ENCODE measurements at places on chromosomes 11 and 22.

DNA sequence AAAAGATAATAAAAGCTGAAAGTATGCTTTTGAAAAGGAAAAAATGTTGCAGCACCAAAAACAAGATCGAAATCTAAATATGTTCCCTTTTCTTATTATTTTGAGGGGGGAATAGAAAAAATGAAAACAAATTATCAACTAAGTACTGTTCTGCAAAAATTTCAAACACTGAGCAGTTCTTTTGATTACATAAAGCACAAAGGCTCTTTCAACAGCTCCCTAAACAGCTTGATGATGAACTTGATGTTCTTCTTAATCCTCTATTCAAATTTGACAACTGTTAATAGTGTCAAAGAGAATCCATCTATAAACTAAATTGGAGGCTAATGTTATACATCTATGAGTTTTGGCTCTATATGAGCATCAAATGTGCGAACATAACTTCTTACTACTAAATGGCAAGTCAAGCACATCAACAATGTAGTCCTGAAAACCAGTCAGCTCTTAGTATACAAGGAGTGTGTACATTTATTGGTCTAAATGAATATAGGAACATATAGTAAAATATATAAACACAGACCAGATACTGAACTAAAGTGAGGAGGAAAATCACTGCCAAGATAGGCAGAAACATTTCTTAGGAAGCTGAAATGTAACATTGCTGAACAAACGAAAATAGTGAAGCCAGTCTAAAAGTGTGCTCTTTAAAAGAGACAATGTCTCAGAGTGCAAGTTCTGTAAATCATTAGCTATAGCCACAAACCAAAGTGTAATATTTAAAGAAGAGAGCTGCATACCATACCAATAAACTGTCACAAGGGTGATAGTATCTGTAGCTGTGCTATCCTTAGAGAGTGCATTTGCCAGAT is 94.3 kb downstream of the SOX6 start:
- DNase-seq = no peak

DNA sequence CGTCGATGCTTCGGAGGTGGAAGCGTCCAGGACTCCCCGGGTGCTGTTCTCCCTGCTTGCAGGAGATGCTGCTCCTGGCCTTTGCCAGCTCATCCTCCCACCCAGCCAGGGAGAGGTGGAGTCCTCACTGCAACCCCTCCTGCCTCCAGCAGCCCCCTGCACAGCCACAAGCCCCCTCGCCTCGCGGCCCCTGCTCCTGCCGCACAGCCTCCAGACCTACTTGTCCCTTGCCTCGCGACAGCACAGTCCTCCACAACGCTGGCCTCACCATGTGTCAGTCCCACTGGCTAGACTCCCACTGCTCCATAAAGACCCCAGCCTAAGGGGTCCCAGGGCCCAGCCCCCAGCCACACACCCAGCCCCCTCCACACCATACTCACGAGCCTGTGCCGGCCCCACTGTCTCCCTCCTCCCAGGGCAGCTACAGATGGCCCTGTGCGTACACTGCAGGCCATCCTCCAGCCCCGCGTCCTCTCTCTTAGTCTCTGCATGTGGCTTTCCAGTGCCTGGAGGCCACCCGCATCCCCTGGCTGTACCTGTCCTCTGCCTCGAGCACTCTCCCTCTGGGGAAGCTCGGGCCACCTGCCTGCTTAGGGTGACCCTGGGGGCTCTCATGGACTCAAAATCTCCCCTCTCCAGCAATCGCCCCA is 91.5 kb downstream of the CELSR1 start:
- no peak for DNase-seq

- DNase-seq = no peak
These were observed 245.1 kb upstream of the ARHGAP42 start for GRCh38 chr11:100442017-100442416.

DNA sequence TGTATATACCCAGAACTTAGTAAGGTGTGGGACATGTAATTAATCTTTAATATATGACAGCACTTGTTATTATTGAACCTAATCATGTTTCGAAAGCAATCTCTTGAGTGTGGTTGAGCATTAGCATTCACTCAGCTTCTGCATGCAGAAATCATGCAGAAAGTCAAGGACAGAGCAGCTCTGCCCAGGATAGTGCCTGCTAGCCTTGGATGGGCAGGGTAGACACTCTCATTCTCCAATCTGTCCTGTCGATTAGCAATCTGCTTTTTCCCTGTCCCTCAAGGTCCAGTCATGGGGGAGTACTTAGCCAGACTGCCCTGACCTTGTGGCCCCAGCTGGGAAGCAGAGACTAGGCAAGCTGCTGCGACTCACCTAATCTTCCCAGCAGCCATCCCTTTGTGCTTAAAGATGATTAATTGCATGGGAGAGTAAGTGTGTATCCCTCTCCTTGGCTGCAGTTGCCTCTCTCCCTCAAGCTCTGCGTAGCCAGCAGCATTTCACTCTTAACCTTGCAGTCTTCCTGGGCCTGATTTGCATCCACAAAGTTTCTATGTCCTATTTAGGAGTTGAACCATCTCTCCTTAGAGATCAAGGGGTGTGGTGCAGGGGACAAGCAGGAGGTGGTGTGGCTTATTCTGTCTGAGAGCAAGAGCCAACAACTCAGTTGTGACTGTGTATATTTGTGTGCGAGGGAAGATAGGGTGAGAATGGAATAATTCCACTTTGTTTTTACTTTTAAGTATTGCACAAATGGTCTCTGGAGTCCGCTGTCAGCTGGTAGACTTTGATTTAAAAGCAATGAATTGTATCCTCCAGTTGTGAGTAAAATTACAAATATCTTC is 101.4 kb downstream of the FDX1 start:
- DNase-seq = no peak

DNA sequence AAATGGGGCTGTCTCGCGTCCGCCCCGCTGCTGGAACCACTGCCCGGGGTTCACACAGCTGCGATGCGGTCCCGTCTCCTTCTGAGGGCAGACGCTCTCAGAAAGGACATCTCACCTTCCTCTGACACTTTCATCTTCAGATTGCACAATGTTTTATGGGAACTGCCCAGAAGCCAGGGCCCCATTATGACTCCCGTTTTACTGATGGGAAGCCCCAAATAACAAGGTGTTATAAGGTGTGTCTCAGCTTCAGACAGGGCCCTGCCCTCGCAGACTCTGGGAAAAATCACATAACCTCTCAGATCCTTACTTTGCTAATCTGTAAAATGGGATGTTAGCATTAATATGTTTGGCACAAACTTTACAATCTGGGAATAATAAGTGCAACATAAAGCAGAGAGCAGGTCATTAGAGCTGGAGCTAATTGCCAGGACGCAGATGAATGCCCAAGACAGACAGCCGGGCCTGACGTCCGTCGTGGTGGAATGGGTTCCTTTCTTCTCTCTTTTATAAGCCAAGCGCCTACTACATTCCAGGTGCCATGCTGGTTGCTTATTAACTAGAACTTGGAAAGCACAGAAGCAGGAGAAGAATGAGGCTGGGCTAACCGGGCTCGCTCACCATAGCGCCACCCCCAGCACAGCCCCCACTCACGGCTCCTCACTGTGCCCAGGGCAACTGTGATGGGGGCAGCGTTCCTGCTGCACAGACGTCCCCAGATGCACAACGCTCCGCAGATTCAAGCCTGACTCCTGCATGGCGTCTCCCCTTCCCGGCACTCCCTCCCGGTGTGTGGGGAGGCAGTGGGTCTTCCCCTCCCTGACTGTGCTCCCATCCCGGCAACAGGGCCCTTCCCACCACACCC is 43.8 kb downstream of the TRMU start:
- no peak for DNase-seq

- DNase-seq = no peak
These were observed 35.1 kb upstream of the TXNRD2 start for GRCh38 chr22:19976671-19977070.

DNA sequence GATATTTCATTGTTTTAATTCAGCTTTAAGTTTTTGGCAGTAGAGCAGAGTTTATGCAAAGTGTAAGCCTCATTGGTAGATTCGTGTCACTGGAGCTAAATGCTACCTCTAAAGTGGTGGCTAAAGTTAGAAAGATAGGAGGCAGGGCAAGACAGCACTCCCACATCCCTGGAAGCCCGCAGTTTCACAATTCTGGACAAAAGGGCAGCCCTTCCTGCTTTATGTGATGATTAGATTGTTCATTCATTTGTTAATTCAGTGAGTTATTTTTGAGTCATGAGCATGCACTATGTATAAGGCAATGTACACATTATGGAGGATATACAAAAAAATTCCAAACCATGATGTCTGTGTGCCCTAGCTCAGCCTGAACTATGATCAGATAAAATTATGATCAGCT is 52.1 kb upstream of the EIF3M start:
- DNase-seq = no peak

DNA sequence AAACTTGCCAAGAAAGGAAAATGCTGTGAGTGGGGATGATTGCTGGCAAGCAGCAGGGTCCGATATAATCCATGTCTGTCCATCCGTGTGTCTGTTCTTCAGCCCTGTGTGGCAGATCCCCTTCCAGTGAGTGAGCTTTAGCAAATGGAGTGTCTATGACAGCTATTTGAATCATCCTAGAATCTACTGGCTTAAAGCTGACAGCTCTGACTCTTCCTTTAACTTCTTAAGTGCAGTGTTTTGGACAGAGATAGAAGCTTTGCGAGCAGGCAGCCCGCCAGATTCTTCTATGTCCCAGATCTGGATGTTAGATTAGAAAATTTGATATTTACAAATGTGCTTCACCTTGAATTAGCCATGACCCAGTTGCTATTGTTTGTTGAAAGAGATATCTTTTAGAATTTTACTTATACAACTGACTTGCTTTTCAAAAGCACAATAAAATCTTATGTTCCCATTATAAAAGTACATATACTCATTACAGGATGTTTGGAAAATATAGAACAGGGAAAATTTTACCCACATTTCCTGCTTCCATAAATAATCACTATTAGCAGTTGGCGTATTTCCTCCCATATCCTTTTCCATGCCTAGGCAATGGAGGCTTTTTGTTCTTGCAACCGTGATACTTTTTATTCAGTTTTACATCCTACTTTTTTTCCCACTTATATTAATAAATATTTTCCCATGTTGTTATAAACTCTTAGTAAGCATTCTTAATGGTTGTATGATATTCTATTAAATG is 124.5 kb downstream of the COMMD9 start:
- DNase-seq = no peak

- no peak for DNase-seq
These were observed 540.0 kb downstream of the SOX6 start for GRCh38 chr11:15816260-15816871.

- DNase-seq = no peak
These were observed 96.7 kb upstream of the DDI1 start for GRCh38 chr11:103939694-103940093.

- no peak for DNase-seq
These were observed 19.2 kb upstream of the MMP13 start for GRCh38 chr11:102974552-102975280.

GRCh38 chr22:17350292-17350691 is 19.0 kb upstream of the CECR2 start:
- DNase-seq = no peak

GRCh38 chr11:13717331-13717730 is 48.9 kb downstream of the FAR1 start:
- no peak for DNase-seq

- DNase-seq = no peak
These were observed 76.9 kb downstream of the IGLL1 start for GRCh38 chr22:23503142-23503541.

- peak; percentile 6 for DNase-seq
These were observed at the start of gene EXT2 for GRCh38 chr11:44095506-44096359. Gene EXT2 (plus strand): TSS chr11:44095678. CDS start chr11:44107713, 12,035 bp downstream.

- DNase-seq = no peak
These were observed 4.9 kb upstream of the RAB38 start for GRCh38 chr11:88179971-88180629.

- no peak for DNase-seq
These were observed 35.8 kb upstream of the POU2AF2 start for GRCh38 chr11:111209543-111210355.

GRCh38 chr11:96326959-96327358 is 16.0 kb downstream of the MAML2 start:
- DNase-seq = no peak

DNA sequence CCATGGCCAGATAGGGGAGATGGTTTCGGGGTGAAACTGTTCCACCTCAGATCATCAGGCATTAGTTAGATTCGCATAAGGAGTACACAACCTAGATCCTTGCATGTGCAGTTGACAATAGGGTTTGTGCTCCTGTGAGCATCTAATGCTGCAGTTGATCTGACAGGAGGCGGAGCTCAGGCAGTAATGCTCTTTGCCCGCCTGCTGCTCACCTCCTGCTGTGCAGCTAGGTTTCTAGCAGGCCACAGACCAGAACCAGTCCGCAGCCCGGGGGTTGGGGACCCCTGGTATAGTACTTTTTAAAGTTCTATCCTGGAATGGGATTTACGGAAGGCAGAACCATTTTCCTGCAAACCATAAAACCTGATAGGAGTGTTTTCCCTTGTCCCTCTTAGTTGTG is 54.6 kb downstream of the POLD3 start:
- no peak for DNase-seq

GRCh38 chr11:64869571-64870175 is 8.7 kb downstream of the EHD1 start:
- no peak for DNase-seq

DNA sequence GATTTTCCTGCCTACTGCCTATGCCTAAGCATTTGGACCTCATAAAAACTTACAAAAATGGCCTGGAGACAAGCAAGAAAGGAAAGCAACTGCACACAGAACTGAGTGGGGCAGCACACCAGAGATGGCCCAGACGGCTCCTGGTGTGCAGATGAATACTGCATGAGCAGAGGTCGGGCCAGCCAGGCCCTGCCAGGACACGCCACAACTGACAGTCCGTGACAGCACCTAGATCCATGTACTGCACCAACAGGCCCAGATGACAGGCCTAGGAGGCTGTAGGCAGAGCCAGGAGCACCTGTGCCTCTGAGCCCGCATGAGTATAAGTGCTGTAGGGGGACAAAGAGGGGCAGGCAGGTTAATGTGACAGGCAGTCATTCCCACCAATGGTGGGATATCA is 160.2 kb downstream of the IGLL1 start:
- DNase-seq = no peak

DNA sequence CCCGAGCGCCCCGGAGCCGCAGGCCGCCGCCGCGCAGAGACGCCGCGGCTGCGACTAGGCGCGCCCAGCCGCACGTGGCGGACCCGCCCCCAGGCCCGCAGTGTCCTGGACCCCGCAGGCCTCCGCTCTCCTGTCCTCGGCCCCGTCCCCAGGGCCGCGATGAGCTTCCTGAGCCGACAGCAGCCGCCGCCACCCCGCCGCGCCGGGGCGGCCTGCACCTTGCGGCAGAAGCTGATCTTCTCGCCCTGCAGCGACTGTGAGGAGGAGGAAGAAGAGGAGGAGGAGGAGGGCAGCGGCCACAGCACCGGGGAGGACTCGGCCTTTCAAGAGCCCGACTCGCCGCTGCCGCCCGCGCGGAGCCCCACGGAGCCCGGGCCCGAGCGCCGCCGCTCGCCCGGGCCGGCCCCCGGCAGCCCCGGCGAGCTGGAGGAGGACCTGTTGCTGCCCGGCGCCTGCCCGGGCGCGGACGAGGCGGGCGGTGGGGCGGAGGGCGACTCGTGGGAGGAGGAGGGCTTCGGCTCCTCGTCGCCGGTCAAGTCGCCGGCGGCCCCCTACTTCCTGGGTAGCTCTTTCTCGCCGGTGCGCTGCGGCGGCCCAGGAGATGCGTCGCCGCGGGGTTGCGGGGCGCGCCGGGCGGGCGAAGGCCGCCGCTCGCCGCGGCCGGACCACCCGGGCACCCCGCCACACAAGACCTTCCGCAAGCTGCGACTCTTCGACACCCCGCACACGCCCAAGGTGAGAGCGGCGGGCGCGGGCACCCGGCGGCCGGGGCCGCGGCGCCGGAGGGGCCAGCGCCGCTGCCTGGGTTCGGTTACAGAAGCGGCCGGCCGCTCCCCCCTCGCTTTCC is 528 bp downstream of the WEE1 start:
- DNase-seq = no peak
